ENCODE measurements at places on chromosomes 2 and 18.

GRCh38 chr18:32289483-32290075, 99.7 kb downstream of the MEP1B start:
- DNase-seq: no peak

- DNase-seq: no peak
Measured at GRCh38 chr2:168340931-168341330, 93.5 kb upstream of the STK39 start.

DNA sequence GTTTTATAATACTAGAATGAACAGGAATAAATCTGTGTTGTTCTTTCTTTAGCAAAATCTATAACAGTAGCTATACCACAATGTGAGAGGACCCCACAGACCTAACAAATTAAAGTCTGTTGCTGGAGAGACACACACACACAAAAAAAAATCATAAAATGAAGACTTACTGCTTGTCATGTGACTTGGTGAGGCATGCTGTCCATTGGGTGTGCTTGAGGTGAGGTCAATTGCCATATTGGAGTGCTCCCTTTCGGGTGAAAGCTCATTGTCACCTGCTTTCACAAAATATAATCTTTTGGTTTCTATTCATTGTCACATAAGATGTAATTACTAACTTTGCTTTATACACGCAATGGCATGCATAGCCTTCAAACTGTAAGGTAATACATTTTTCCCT, 3.9 kb downstream of the IKZF2 start:
- no peak for DNase-seq

DNA sequence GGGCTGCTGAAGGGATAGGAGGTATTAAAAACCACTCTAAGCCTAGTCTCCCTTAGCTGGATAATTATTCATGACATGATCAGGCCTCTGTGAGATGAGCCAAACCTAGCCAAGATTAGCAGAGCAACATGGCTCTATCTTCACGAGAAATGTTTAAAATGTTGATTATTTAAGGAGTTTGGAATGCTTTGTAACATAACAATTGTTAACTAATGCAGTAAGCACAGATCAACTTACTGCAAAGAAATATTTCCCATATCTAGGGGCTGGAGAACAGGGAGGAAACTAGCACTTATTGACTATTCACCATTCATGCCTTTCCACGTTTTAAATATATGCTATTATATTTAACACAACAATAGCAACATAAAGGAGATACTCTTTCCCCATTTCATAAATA, 833.7 kb upstream of the CHAC2 start:
- no peak for DNase-seq

DNA sequence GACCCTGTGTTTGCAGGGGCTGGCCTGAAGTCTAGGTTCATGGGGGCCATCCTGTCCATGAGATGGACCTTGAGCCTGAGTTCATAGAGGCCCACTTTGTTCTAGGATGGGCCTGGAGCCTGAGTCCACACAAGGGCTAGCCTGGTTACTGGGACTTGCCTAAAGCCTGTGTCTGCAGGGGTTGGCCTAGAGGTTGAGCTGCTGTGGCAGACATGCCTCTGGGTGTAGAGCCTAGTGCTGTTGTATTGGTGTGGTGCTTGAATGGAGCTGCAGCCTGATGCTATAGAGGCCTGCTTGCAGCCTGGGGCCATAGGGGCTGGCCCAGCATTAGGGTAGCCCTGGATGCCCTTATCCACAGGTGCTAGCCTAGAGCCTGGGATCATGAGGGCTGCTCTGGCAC, 23.9 kb upstream of the RASGRP3 start:
- DNase-seq: no peak

- no peak for DNase-seq
Measured at GRCh38 chr2:120302301-120302700, 43.6 kb upstream of the INHBB start.

GRCh38 chr18:46583711-46584110, 73.3 kb downstream of the LOXHD1 start:
- DNase-seq: no peak

DNA sequence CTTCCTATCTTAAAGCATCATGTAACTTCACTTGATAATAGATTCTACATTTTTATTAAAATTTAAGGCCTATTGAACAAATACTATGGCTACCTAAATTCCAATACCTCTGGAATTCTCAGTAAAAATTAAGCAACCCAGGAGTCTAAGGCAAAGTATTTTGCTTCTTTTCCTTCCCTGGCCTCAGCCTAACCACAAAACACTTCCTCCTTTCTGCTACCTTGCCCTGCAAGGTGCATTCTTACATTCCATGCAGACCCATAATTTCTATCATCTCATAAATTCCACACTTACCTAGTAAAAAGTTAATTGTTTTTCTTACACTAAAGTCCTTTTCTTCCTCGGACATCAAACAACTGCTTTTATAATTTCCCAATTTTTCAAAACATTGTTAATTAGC, 3.7 kb downstream of the MBOAT2 start:
- no peak for DNase-seq

- peak; percentile 15 for DNase-seq
Measured at GRCh38 chr2:230877759-230878598, 13.2 kb downstream of the ITM2C start.

DNA sequence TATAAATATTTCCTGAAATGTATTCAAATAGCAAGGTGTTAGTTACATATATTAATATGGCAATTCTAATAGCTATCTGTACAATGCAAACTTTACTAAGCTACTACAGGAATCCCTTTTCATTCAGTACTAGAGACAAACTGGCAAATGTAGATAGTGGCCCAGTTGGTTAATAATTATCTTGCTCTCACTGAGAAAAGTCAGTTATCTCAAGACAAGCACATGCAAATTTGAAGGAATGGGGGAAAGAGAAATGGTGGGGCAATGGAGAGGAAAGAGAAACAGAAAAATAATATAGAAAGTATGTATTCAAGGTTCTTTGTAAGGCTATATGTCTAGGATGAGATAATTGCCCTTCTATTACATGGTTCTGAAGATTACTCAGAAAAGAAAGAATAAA, 280.0 kb downstream of the FIGN start:
- no peak for DNase-seq

GRCh38 chr2:99695944-99696253, 206.1 kb upstream of the REV1 start:
- DNase-seq: no peak

DNA sequence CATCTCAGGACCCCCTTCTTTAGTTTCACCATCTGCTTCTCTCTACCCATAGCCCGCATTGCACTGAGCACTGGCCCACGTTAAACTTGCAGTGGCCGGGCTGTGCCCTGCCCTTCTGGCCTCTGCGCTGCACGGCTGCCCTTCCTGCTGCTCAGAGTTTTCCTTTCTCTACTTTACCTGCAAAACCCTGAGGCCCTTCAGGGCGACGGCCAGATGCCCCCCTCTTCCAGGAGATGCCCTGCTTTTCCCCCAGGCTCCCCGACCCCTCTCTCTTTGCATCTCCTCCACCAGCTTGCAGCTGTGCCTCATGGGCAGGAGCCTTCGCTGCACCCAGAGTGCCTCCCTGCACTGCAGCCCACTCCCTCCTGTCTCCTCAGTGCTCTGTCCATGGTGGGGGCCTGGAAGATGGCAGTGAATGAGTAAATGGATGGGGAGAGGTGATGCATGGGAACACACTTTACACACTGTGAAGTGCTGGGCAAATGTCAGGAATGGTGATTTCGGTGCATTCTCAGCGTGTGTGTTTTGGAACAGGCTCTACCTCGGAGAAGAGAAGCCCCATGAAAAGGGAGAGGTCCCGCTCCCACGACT, 53.8 kb downstream of the NTSR2 start:
- DNase-seq: no peak

- no peak for DNase-seq
Measured at GRCh38 chr18:26057344-26057773, 33.1 kb downstream of the SS18 start.

DNA sequence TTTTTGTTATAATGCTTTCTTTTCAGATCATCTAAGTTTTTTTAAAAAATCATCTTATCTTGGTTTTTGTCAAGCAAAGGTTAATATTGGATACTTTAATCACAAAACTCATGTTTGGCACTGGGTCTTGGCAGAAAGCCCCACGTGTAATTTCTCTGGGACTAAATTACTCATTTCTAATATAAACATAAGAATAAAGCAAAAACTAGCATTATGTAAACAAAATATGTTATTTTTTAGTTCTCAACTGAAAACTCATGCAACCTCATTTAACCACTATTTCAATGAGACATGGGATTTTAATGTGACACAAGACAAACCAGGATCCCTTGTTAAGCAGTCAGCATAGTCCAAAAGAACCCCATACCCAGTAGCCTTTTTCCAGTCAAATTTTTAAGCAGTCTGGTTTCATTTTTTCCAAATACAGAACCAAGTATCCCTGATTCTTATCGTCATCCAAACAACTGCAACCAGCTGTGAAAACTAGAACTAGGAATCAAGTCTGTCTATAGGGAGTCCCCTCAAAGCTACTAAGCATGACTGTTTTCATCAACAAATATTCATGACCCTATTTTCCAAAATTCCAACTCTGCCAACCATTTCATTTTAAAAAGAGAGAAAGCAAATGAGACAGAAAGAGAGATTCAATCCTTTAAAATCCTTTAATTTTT, 27.1 kb downstream of the PID1 start:
- no peak for DNase-seq

- DNase-seq: no peak
Measured at GRCh38 chr2:54704688-54705605, 18.5 kb upstream of the EML6 start.

DNA sequence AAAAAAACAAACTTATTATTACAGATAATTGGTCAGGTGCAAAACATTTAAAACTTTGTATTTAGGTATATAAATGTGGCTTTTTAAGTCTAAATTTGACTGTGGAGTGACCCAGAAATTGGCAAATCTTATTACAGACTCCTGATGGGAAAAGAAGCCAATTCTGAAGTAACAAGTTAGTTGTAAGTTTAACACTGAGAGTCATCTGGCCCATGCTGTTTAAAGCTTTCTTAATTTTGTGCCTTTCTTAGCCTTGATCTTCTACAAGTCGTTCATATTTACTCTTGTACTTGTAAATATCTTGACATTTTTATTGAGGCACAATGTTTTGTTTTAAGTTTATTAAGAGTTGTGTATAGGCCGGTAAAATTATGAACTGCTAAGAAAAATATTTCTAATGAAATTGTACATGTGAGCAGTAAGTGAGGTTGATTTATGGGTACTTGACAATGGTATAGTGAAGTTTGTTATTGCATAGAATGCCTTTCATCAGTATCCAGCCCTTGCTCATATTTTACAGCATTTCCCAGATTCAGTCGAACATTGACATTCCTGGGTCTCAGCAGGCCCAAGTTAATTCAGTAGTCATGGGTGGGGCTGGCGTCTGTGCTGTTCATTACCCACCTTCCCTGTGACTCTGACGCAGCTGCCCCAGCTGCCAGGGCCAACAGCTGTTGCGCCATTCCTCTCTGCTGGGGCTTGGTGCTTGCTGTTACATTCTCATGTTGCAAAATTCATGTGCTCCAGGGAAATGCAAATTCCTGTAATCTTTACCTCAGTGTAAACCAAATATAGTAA, 121.4 kb downstream of the ZNF236 start:
- DNase-seq: peak; percentile 44

DNA sequence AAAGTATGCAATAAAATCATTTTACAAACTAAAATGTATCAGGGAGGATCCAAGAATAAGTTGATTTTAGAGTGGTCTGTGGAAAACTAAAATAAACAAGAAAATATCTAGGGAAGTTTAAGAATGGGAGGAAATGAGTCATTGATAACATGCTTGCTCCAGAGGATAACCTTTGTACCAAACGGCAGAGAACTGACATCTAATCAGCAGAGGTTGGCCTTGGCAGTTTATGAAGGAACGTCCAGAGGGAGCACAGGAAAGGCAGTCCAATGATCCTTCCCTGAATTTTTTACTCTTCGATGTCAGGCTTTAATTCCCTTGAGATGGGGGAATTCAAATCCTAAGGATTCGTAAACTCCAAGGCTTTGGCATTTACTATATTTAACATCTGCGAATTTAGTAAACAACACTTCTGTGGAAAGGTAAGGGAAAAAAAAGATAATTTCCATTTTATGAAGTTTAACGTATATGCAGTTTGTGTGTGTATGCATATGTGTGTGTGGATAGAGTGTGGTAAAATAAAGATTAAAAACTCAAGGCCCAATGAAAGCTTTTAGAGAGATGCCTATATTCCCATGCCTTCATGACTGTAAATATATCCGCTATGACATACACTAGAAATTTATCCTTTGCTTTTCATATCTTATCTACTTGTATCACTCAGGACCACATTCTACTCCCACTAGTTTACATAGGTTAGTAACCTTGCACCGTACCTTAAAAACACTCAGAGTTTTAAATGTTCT, 8.7 kb upstream of the INPP1 start:
- DNase-seq: no peak

- DNase-seq: no peak
Measured at GRCh38 chr2:212773808-212774339, 235.3 kb upstream of the ERBB4 start.

- no peak for DNase-seq
Measured at GRCh38 chr2:7480431-7480830, 563.2 kb downstream of the RNF144A start.

DNA sequence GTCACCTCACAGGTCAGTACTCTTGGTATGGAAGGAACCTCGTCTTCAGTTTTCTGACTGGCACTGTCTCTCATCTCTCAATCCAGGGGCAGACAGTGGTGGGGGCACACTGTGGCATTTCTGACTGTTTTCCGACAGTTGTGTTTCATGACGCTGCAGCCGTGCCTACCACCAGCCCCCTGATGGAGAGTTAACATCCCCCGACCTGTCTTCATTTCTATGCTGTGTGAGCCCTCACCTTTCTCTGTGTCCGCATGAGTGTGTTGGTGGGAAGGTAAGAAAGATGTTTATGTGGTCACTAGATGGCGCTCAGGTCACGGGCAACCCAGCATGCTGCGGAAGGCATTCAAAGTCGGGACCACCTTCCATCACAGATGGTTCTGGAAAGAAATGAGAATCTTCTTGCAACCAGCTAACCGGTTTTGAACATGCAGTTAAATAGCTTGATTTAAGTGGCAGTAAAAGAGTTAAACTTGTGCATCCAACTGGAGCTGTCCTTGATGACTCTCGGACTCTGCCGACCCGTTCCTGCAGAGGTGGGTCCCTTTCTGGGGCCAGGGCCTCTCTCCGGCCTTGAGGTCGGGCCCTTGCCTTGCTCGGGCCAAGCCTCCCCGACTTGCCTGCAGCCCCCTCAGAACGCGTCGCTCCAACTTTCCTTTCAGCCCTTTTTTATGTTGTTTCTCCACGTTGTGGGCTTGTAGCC, 92.4 kb downstream of the DYSF start:
- DNase-seq: peak; percentile 70

- DNase-seq: no peak
Measured at GRCh38 chr2:230134496-230135129, 65.9 kb upstream of the SLC16A14 start.

Data from tibial artery (tissue), 4 donors.